GM04504 (cell line): ENCODE measurements at places on chromosomes 3 and 15.

- DNase-seq, result no peak
Observed at GRCh38 chr3:139388821-139389551, 461 bp downstream of the COPB2 start.

DNA sequence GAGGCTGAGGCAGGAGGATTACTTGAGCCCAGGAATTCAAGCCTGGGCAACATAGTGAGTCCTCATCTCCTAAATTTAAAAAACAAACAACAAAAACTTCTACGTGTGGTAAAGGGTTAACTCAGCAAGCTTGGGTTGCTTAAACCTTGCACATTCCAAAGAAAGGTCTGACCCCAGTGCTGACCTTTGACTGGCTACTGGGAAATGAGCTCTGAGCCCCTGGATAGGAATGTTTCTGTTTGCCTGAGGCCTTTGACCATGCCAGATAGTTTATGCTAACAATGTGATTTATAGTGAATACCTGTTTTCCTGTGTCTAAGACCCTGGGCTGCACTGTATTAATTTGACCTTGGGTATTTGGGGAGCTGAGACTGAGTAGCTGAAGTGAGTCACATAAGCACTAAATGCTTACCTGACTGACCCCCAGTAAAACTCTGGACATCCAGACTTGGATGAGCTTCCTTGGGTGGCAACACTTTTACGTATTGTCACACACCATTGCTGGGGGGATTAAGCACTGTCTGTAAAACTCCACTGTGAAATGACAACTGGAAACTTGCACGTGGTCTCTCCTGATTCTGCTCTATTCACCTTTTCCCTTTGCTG is 20.7 kb downstream of the TCAIM start:
- no peak for DNase-seq

DNA sequence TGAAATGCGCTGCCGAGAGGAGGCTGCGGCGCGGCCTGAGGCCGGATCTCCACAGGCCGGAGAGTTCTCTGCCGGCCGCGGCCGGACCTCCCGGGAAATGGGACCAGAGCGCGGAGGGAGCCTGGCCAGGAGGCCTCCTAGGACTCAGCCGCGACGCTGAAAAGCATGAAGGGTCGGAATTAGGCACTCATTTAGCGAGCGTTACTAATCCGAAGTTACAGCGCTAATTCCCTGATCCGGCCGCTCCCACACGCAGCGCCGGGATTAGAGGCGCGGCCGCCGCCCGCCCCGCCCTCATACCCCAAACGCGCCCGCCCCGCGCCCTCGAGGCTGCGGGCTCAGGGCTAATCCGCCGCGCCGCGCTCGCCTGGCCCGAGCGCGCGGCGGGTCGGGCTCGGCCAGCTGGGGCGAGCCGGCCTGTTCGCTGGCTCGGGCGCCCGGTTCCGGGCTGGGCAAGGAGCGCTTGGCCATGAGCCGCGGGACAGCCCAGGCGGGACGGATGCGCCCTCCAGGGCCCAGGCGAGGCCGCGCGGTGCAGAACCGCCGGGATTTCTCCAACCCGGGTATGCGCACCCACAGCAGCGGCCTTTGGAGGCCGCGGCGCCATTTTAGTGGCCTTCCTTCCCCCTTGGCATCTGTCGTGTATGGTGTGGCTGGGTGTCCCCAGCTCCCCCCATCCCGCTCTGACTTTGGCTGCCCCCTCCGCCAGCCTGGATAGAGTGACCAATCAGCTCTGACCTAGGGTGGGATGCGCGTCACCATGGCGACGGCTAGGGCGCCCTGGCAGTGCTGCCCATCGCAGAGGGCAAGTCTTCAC is 36.8 kb upstream of the POLG start:
- no peak for DNase-seq

DNA sequence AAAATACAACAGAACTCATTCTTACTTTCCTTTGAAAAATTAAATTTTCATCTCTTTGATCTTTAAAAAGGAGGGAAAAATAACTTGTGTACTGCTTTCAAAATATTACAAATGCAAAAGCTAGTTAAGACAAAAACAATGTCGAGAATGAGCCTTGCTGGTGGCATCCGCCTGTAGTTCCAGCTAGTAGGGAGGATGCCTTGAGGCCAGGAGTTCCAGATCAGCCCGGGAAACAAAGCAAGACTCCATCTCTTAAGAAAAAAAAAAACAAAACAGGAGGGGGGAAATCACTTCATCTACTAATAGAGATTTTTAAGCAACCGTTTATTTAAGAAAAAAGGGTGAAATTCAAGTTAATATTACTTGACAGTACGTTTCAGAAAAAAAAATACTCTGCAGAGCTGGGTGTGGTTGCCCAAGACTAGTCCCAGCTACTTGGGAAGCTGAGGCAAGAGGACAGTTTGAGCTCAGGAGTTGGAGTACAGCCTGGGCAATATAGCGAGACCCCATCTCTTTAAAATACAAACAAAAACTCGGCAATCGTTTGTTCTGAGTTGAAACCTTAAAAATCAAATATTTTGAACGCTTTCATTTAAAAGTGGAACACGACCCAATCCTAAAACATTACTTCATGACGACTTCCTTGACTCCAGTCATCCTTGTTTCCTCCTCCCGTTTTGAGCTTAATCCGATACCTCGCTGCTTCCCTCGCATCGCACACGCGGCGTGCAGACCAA is 1.2 kb downstream of the KPNA1 start:
- DNase-seq, result no peak

DNA sequence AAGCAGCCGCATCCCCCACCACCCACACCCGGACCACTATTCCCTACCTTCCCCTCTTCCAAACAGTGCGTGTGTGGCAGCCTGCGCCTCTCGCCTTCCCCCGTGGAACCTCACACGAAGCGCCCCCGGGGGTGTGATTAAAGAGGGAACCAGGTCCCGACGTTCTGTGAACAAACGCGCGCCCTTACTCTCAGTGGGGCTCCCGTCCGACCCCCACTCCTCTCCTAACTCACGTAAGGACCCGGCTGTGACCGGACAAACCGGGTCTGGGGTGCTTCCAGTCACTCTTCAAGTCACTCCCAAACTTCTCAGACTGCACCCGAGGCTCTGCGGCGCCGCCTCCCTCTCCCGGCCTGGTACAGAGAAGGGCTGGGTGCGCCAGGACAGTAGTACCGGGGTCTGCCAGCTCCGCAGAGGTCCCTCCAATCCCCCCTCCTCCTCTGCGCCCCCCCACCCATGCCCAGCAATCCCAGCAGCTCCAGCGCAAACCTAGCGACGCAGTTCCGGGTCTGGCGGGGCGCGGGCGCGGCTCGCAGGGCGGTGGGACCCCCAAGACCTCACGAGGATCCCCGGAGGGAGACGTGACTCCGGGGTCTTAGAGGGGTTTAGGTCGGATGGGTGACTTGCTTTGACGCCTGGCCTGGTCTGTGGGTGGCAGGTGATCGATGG is 574 bp downstream of the DUOXA1 start:
- no peak for DNase-seq

- no peak for DNase-seq
Observed at GRCh38 chr15:70636540-70637165, 126.7 kb downstream of the UACA start.

GRCh38 chr3:39276746-39277145 is 3.1 kb downstream of the CX3CR1 start:
- no peak for DNase-seq

- DNase-seq, result peak; percentile 85
Observed at GRCh38 chr3:169764882-169765612, at the start of gene TERC. TSS of gene TERC (minus strand) at chr3:169765060.

DNA sequence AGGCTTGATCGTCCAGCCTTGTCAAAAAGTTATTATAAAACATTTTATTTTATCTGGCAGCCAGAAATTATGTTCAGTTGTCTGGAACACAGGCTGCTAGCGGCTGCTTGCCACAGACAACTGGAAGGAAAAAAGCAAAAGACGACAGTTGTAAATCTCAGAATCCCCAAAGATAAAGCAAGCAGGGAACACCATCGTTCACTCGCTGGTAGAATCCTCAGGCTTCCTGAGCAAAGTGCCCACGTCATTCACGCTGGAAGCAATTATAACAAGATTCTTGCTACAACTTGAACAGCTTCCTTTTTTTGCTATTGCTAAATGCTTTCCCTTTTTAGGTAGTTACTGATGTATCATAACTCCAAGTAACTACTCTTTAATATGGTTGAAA is 33.6 kb downstream of the ADAMTS17 start:
- DNase-seq, result no peak

- no peak for DNase-seq
Observed at GRCh38 chr3:35690271-35690670, 50.9 kb downstream of the ARPP21 start.

DNA sequence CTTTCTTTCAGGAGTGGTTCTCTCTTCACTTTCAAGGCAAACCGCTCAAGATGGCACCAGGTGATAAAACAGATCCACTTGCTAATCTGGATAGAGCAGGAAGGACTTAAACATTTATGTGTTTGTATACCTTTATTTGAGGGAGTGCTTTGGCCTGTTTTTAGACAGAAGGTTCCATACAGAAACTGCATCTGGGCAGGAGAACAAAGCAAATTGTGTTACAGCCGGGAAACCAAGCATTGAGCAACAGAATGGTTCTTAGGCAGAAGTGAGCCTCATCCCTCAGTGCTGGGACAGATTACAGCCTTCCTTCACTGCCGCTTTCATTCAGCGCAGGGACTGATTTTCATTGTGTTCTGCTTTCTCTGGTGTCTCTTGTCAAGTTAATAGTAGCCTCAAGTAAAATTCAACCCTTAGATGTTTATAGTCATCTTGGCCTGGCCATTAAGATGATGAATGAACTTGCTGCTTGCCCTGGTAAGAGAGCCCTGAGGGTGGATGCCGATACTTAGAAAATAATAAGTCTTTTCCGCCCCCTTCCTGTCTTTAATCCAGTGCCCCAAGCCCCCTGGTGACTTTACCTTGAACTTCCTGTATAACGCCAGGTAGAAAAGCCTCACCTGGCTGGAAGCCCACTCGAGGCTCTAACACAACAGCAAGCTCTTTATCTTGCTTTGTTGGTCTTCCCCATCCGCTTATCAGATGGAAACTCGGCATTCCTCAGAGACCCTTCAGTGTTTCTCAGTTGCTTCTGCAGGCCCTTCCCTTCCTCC is 168.0 kb upstream of the CTDSPL start:
- no peak for DNase-seq

DNA sequence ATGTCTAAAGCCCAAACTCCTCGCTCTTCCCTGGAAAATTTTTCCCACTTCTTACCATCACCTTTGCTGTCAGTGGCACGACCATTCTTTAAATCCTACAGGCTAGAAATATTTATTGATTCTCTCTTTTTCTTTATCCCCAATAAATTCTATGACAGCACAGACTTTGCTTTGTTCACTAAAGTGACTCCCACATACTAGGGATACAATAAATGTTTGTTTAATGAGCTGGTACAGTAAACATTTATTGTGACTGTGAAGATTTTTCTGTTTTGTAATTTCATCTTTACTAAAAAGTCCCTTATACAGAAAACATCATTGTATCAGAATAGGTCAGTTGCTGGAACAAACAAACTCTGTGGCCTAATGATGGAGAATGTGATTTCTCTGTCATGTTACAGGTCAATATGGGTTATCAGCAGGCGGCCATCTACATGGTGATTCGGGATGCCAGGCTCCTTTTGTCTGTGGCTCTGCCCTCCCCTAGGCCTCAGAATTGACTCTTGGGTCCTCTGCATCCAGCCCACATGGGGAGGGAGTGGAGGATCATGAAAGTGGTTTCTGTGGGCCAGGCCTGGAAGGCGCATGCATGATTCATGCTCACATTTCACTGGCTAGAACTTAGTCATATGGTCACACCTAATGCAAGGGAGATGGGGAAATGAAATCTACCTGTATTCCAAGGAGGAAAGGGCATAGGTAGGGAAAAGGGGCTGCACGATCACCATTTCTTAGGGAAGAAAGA is 22.7 kb upstream of the KNG1 start:
- no peak for DNase-seq

GRCh38 chr15:78461171-78461888 is 23.3 kb downstream of the IREB2 start:
- DNase-seq, result no peak

DNA sequence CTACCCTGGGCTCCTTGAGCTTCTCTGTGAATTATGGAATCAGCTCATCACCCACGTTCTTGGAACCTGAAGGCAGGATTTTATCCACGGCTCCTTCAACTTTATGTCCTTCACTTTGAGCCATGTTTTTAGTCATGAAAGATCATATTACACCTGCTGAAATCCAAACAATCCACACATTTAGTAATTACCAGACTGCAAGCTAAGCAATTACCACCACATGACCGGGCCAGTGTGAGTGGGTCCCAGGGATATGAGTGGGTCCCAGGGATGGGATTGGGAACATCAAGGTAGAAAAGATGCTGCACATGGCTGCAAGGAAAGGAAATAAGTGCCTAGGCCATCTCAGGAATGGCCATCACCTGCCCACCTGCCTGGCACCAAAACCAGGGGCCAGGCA is 140.3 kb upstream of the IQSEC1 start:
- DNase-seq, result no peak

GRCh38 chr3:120441776-120442175 is 9.0 kb downstream of the FSTL1 start:
- DNase-seq, result no peak

DNA sequence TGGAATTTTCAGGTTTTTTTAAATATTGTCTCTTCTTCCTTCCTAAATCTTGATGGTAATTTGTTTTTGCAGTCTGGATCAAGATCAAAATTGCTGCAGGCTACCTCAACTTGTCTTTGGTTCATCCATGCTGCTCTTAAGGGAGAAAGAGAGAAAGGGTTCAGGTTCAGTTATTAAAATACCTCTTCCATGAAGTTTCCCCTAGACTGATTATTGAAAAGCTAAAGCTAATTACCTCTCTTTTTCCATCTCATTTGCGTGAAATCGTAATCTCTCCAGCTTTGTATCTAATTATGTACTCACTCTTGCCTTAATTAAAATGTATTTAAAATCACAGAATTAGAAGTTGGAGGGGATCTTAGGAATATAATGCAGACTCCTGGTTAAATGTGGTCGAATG is 52.7 kb downstream of the SLC28A2 start:
- DNase-seq, result no peak

DNA sequence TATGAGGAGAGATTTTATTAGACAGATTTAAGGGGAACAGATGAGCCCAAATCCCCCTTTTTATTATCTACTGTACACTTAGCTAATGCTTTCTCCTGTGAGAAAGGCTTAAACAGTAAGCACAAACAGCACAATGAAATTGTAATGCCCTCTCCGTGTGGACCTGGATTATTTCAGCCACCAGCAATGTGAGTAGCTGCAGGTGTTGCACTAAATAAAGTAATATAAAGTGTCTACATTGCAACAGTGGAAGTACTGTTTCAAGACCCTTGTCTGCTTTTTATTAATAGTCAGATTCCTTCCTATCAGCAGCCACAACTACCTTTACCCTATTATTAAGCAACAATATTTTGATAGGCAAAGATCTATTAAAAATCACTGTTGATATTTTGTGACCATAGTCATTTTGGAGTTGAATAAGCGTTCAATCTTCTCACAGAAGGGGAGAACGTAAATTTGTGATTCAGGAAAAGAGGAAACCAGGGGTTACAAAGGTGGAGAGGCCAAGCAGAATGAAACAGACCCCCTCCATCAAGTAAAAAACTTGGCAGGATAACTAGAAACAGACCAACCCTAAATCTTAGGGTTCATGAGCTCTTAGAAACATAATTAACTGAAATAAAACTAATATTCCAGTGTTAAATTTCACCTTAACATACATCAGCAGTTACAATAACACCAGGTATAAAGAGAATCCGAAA is 422.6 kb downstream of the MECOM start:
- DNase-seq, result no peak

GRCh38 chr15:62785881-62786828 is 256.4 kb upstream of the TPM1 start:
- DNase-seq, result no peak
